Activated naive CD4-positive, alpha-beta T cell treated with anti-CD3 and anti-CD28 coated beads, Interleukin-2, amount 50 U/mL, for 72 hours (primary cell): ENCODE measurements at places on chromosomes 1 and 21. TPM values are rescaled to one million over a fixed set of nuclear protein-coding genes. Genes with fewer than 3 reads are reported as not detected.

DNA sequence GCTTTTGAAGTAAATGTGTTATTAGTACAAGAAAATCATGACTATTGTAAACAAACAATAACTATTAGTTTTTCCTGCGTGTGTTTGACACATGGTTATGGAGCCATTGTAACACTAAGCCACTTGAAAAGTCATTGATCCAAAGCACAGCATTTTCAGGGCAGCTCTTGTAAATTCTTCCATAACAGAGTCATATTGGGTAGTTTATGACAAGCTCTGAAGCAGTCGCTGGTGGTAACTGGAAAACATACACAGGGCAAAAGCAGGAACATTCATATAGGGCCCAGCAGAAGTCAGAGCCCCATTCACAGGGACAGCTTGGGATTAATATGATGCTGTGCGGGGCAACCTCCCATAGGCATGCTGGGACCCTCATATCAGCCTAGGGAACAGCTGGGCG lies 483.2 kb upstream of the PTBP2 start:
- DNase-seq: no peak

The CRABP2 gene
- total RNA-seq: 1.6 TPM

The RCSD1 gene
- 65.6 TPM for total RNA-seq

The SHE gene
- not detected for total RNA-seq

DNA sequence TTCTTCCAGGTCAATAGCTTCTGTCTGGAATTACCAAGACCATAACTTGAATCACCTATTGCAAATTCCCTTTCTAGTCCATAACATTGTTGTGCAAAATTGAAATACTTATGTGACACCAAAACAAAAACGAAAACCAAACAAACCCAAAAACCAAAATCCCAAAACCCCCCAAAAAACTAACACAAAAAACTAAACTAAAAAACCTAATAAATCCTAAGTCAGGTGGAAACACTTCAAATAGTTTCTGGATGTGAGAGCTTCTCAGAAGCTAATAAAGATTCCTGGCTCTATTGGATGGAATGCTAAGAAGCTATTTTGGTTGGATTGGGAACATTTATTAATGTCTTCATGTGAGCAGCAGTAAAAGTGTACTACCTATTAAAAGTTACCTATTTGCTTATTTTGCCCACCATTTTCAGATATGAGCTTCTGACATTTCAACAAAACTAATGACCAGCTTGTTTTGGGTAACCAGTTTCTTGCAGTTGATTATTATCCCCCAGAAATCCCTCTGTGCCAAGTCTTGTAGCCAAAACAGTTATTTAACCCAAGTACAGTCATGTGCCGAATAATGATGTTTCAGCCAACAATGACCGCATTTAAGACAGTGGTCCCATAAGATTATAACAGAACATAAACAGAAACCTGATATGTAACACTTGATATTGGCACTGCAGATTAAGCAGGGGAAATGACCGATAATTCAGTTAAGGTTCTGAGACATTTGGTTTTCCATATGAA lies 76.4 kb downstream of the LTN1 start:
- no peak for DNase-seq

DNA sequence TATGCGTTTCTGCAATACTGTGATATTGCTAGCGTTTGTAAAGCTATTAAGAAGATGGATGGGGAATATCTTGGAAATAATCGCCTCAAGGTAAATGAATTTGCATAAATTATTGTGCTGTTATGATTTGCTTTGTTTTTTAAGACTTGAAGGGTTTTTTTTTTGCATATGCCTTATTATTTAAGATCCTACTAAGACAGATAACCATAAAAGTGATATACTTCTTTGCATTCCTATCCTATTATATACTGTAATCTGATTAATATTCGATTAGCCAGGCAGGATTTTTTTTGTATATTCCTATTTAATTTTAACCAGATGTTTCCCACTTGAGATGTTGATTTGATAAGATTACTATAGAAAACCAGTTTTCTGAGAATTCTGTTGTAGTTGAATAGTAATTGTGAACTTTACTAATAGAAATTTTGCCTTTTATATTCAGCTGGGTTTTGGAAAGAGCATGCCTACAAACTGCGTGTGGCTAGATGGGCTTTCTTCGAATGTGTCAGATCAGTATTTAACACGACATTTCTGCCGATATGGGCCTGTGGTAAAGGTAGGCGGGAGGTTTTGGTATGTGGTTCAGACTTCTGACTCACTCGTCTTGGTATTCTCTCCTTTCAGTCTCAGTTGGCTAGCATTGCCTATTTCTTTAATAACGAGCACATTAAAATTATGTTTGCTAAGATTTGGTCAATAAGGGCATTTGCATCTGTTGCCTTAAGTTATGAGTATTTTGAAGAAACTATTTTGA lies 56.8 kb downstream of the ZBTB17 start:
- DNase-seq: peak; percentile 66

GRCh38 chr1:150144606-150145005 lies 5.1 kb upstream of the PLEKHO1 start:
- DNase-seq: no peak

The SLC66A1 gene
- 6.7 TPM for total RNA-seq

DNA sequence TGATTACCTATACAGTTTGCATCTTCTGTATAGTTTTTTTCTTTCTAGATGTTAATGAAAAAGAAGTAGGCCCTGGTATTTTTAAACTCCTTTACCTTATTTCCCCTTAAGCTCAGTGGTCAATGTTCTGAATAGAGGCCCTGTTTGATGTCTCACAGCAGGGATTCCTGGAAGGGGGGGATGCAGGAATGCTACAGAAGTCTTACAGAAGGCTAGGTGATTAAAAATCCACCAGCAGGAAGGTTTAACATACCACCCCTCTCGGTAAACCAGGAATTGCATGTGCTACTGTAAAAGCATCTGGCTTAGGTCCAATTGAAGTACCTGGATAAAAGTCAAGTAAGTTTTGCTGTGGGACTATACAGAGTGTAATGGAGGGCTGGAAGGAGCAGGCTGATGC lies 78.3 kb downstream of the NOS1AP start:
- DNase-seq: no peak

DNA sequence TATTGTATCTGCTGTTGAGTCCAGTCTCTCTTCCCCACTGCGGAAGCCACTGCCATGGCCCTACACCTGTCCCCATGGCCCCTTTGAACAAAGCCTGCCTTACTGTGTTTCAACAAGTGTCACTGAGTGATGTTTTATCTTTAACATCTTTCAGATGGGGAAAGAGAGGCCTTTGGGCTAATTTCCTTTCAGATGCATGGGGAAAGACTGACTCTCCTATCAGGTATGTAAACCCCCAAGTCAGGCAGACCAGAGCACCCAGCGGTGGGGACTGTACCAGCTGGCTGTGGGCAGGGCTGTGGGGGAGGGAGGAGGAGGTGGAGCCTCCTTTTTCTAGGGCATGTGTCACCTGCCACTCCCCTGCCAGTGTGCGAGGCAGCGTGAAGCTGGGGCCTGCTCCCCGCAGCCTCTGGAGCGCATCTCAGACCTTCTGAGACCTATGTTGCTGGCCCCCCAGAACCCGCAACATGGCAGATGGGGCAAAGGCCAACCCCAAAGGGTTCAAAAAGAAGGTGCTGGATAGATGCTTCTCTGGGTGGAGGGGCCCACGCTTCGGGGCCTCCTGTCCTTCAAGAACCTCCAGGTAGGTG lies at the start of gene PLA2G2F:
PLA2G2F (plus strand) TSS at position 363 of the 590 bp plus-strand sequence; CDS start at position 468, 105 bp downstream.
- DNase-seq: no peak
